CD4-positive, alpha-beta T cell treated with Interleukin-21 for 1 hour (primary cell): ENCODE measurements at places on chromosomes 2 and 18.

DNA sequence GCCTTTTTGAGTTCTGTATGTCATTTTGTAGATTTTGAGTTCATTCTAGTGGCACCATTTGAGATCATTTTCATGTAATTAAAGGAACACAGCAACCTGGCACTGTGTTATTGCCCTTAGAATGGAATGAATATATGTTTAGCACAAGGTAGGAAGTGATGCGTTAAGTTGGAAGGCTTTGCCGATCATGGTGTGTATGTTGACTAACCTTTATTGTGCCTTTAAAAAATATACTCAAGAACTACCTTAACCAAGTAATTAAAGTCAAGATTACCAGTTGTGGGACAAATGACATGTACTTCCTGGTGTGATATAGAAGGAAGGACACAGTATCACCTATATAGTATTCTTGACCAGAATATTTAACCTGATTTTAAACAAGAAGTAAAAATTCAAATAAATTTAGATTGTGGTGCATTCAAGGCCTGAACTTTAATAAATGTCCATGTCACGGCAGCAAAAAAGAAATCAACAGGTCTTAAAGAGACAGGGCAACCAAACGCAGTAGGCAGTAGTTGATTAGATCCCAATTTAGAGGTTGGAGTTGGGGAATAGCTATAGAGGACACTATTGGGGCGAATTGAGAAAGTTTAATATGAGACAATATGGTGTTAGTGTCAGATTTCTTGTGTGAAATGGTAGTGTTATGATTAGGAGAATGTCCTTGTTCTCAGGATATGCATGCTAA lies 68.6 kb downstream of the MSH2 start:
- DNase-seq, result no peak

DNA sequence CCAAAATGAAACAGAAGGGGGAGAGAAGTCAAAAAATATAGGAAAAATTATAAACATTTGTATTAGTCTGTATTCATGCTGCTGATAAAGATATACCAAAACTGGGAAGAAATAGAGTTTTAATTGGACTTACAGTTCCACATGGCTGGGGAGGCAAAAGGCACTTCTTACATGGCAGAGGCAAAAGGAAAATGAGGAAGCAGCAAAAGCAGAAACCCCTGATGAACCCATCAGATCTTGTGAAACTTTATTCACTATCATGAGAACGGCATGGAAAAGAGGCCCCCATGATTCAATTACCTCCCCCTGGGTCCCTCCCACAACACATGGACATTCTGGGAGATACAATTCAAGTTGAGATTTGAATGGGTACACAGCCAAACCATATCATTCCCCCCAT lies 79.1 kb downstream of the ZRANB3 start:
- no peak for DNase-seq

DNA sequence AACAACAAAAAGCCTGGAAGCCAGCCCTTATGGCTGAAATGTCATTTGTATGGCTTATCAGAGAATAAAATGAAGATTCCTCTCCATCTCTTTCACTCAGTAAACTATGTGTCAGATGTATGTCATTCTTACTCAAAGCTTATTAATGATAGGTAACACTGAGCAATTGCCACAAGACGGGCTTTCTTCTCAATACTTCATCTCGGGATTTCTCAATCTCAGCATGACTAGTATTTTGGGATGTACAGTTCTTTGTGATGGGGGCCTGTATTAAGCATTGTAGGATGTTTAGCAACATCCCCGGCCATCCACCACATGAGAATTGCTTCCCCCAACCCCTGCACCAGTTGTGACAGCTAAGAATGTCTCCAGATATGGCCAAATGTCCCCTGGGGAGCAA lies 80.2 kb downstream of the MREG start:
- no peak for DNase-seq

DNA sequence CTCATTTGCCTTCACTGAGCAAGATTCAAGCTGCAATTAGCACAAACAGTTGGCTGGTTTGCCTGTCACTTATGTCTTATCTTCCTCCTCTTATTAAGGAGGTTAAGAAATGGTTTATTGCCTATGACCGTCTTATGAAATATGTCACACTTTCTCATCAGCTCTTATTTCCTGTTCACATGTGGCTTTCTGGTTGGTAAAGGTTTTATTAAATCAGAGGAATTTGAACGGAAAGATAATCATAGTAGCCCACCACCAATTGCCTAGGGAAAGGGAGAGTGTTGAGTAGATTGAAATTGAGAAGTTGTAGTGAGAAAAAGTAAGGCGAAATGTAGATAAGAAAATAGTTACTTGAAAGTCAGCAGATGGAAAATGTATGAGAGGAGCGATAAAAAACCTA lies 4.2 kb upstream of the IL1R1 start:
- no peak for DNase-seq

DNA sequence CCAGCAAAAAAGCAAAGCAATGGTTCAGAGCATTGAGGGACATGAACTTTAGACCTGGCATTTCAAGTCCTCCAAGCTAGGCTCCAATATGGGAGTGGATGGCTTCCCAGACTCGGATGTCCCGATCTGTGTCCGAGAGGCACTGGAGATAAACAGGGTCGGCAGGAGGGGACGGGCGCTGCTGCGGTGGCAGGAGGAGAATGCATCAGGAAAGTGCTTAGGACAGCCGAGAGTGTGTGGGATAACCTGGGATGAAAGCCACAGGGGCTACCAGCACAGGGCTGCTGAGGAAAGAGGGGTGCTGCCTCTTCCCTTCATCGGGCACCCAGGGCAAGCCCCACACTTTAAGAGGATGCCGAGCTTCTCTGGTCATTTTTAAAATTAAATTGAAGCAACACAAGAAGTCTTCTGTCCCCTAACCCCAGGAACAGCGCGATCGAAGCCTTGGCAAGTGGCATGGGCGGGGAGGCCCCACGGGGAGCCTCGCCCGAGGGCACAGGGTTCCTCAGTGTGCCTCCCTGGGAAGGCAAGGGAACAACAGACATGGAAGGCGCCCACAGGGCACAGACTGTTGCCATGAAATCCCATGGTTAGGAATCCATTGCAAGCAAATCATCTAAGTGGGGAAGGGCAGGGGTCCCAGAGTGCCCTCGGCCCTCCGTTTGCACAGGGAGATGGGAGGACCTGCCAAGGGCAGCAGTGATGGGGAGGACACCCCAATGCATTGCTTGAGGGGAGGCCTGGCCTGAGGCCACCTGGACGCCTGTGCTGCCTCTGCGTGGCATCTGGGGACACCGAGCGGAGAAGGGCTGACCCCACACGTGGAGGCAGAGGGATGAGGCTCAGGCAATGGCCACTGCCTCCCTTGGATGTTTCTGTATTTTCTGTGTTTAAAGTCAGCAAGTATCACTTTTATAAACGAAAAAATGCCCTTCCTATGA lies 78.5 kb upstream of the GPC1 start:
- no peak for DNase-seq

GRCh38 chr2:188076149-188077056 lies 215.3 kb upstream of the GULP1 start:
- no peak for DNase-seq

DNA sequence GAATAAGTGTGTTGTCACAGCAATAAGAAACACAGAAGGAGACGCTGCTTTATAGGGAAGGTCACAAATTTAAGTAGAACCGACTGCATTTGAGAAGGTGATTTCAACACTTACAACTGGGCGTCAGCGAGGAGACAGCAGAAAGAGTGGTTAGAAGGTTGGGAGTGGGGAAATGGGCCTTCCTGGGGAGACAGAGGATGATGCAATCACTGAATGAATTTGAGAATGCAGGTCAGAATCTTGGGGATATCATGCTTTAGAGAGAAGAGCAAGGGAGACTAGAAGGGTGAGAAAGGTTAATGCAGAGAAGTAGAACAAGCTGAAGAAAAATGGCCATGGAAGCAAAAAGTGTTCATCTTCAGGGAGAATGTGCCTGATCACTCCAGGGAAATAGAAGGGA lies 616.1 kb upstream of the FAM98A start:
- DNase-seq, result no peak

DNA sequence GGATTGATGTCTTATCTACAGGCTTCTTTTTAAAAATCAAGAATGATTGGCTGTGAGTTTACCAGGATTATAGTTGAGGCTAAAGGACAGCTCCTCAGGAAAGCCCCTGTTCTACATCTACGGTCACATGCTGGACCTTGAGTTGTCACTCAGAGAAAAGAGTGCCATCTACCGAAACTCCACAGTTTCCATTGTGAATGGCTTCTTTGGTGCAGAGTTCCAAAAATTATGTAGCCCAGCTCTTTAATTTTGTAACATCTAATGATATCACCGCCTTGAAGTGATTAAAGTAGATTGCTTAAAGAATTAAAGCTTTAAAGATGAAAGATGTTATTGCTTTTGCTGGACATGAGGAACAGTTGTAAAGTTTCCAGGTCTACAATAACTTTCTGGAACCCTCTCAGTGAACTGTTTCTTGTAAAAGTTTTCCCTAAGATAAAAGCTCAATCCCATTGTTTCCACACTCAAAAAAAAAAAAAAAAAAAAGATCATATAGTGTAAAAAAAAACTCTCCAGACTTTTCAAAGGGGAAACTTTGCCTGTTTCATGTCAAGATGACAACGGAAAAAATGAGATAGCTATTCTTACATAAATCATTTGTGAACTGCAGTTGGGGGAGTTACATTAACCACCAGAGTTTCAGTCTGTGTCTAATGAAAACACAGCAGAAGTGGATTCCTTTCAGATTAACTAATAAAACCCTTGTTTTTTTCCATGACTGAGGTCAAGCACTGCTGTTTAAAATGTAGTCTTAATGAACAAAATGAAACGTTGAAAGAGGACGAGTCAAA lies 4.3 kb downstream of the COL3A1 start:
- no peak for DNase-seq

DNA sequence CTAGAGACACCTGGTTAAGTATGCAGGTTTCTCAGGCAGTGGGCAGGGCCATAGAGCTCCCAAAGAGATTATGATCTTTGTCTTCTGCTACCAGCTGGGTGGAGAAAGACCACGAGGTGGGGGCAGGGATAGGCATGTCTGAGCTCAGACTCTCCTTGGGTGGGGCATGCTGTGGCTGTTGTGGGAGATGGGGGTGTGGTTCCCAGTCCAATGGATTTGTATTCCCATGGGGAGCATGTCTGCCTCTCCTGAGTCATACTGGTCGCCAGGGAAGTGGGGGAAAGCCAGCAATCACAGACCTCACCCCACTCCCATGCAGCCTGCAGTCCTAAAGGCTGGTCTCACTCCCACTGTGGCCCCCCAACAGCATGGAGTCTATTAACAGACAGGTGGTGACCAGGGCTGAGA lies 31.4 kb upstream of the RHOB start:
- no peak for DNase-seq

DNA sequence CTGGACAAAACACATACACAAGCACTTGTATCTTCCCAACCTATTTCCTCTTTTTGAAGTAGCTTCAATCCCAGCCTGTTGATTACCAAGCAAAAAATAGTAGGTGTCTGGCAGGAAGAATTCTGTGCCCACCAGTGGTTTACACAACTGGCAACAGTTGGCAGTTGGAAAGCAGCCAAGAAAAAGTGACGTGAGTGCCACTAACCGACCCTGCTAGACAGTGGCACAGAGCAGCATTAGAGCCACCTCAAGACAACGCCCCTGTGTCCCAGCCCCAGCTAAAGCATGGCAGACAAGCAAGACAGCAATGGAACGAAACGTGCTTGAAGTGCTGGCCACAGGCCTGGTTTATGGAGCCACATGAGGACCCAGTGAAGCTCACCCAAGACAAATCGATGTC lies 379.6 kb downstream of the FBXO15 start:
- DNase-seq, result no peak

- DNase-seq, result no peak
Observed at GRCh38 chr2:208643145-208643544, 236.6 kb downstream of the PTH2R start.

DNA sequence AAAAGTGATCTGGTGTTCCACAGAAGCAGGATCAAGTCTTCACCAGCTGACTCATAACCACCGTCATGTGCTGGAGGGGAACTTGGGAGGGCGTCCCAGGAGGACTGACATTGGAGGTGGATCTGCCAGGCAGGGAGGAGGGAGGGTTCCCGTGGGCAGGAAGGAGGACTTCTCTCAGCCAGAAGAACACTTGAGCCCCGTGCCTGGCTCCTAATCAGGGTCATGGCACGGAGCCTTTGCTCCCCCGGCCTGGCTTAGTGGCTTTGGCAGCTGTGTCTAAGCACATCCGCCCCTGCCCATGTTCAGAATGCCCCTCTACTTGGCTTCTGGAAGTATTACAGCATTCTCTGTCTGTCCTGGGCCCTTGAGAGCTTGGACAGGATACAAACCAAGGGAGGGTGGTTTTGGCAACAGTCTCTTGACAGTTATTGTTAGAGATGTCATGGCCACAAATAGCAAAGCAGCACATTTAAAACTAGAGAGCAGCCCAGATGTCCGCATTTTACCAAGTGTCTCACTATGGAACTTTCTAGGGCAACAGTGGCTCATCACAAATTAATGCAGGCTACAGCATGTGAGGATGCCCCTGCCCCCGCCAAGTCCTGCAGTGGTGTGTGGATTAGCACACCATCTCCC lies 11.5 kb downstream of the PPP1R7 start:
- DNase-seq, result no peak

DNA sequence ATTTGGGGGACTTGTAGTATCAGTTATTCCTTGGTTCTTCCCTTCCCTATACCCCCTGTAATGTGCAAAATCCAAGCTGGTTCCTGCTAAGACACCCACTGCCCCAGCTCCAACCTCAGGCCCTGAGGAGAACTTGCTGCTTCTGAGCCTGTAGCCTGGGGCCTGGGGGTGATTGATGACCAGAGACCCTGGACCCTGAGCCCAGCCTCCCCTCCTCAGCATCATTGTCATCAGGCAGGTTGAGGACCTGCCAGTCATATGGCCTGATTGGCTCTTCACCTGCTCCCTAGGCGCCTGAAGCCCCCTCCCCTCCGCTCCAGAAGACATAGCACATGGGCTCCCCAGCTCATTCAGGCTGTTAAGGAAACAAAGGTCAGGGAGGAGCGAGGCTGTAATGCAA lies 73.8 kb upstream of the YWHAQ start:
- no peak for DNase-seq

GRCh38 chr2:28726177-28726576 lies 25.5 kb upstream of the PPP1CB start:
- DNase-seq, result no peak

DNA sequence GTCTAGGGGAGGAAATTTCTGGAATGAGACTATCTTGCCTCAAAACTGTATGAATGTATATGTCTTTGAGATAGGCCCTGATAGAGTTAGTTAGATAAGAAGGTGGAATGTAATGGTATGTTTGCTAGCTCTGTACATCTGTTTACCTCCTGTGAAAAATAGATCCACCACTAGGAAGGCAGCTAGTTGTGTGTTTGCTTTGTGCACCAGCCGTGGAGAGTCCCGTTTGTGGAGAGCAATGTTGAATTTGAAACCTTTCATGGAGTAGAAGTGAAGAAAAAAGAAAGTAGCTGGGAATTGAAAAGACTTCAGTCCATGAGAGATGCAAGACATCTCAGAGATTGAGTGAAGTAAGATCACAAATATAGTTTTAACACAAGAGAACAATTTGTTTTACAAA lies 25.4 kb downstream of the ASXL3 start:
- DNase-seq, result no peak

DNA sequence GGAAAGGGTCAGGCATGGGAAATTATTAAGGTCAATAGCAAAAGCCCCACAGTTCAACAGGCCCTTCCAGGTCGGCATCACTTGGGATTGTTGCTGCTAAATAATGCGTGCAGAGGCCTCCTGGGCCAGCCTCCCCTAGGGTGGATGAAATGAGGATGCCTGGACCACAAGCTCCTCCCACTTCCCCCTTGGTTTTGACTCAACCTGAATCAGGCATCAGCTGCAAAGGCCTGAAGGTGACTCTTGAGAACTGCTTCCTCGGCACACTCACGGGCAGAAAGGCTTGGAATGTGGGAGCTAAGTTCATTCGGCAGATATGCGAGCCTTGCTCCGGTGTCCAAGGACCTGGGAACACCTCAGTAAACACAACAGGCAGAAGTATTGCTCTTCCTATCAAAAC lies 69.3 kb downstream of the MBP start:
- DNase-seq, result peak; percentile 81
